ENCODE measurements at places on chromosomes 6 and 20.

DNA sequence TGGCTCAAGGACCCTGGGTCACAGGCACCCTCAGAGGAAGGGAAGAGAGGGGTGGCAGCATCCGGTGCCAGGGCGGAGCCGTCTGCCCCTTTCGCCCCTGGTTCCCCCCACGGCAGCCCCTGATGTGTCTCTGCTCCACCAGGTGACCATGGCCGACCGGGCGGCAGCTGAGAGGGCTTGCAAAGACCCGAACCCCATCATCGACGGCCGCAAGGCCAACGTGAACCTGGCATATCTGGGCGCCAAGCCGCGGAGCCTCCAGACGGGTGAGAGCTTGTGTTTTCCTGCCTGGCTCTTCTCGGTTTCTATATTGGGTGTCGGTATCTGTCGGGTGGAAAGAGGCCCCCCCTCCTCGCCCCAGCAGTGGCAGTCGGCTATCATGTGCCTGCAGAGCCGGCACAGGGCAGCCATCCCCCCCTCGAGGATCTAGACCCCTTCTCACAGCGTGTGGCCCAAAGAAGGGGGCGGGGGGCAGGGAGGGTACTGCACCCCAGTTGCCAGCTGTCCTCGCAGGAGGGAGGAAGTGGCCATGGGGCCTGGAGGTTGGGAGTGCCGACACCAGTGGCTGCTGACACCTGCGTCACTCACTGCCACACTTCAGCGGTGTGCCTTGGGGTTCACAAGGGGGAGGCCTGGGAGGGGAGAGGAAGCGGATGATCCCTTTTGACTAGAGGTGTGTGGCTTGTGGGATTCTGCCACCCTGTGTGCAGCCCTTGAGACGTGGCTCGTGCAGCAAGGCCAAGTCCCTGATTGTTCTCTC is 1.5 kb downstream of the RBM38 start:
- peak; percentile 74 for DNase-seq

DNA sequence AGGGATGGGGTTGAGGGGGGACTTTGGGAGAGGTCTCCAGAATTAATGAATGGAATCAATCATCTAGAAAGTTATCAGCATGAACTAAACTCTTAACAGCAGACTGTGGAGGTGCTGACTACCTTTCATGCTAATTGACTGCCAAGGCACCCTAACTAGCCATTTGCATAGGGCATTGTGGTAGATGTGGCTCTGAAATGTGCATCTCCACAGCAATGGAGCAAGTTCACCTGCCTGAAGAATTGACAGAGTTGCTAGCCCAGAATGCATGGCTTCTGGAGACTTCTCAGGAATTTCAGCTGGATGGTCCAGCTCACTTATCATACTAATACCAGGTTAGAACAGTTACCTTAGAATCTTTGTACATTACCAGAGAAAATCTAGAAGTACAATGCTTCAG is 745.6 kb downstream of the KIF16B start:
- DNase-seq = no peak

DNA sequence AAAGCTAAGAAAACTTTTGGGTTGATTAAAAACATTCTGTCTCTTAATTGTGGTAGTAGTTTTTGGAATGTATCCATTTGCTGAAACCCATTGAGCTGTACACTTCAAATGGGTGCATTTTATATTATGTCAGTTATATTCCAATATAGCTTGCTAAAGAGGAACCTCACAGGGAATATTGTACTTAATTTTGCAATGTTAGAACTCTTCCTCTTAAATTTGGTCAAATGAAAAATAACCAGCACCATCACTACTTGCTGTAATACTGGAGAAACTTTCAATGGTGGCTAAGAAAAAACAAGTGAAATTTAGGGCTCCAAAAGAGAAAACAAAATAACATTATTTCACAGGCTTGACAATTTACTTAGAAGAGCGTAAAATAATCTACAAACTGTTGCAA is 651.5 kb downstream of the MAFB start:
- no peak for DNase-seq

- DNase-seq = no peak
Observed at GRCh38 chr6:17432356-17432755, 39.0 kb downstream of the CAP2 start.

- DNase-seq = no peak
Observed at GRCh38 chr6:78629154-78629721, 238.1 kb upstream of the IRAK1BP1 start.

- DNase-seq = peak; percentile 84
Observed at GRCh38 chr6:37257634-37258404, at the start of the genes TBC1D22B and TMEM217. TBC1D22B (plus strand) TSS chr6:37257772; CDS start chr6:37257918, 146 bp downstream. TMEM217 (minus strand) TSS chr6:37258144; CDS start chr6:37219030, 39,114 bp downstream.

- no peak for DNase-seq
Observed at GRCh38 chr6:88141561-88142296, 24.4 kb downstream of the CNR1 start.

- no peak for DNase-seq
Observed at GRCh38 chr6:73375216-73375615, 5.5 kb upstream of the OOEP start.

GRCh38 chr6:125923366-125923877 is 33.1 kb upstream of the HINT3 start:
- no peak for DNase-seq

DNA sequence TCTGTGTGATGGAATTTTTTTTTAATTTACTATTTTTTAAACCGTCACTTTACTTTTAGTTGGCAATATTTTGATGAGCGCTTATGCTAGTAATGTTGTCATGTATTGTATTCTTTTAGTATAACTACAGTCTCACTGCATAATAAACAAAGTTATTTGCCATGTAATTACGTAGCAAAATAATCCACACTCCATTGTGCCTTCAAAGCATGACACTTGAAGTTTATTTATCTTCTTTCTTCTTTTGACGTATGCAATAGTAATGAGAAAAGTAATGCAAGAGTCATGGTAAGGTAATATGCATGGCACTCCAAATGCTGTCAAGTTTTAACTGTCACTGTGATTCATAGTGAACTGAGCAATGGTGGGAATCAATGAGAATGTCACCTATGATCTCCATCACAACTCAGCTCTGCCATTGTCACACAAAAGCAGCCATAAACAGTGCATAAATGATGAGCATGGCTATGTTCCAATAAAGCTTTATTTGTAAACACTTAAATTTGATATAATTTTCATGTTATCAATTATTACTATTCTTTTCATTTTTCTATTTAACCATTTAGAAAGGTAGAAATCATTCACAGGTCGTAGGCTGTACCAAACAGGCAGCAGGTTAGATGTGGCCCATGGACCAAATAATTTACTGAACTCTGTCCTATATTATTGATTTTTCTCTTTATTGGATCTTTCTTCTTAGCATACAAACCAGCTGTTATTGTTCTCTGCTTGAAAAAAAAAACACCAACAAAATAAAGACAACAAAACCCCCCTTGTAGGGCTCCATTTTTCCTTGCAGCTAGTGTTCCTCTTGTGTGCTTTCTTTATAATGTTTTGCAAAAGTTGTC is 27.1 kb downstream of the RNF217 start:
- DNase-seq = no peak

DNA sequence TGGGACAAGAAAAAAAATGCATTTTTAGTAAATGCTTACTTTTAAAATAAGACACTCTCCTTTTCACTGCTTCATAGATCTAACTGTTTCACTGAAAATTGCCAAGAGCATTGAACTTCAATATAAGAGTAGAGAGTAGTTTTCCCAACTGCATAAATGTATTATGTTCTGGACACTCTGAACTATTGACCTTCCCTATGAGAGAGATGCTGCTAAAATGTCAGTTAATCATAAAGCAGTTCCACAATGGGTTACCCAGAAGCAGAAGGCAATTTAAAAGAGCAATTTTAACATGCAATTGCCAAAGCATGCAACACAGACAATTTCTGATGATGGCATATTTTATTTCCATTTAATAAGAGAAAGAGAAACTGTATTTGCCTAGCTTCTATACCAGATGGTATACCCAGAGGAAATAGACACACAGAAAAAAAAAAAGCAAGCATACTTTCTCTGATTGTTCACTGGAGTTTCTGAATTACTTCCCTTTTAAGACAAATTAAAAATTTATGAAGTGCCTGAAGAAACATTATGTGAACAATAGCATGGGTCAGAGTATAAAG is 279.1 kb upstream of the THEMIS start:
- DNase-seq = no peak

GRCh38 chr6:112831022-112831421 is 483.9 kb downstream of the RFPL4B start:
- DNase-seq = no peak

DNA sequence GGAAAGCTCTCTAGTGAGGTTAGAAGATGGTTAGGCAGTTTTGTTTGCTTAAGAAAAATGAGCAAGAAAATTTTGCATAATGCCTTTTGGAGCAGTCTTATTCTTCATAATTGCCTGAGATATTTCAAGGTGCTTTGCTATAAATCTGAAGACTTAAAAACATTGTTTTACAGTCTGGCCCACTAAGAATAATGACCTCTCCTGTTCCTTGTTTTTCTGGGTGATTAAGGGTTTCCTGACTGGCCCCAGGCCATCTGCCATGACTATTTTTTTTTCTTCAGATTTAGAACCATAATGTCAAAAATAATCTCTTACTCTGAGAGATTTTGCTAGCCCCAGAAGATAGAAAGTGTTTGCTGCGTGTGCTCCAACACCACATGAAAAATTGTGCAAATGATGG is 72.3 kb upstream of the CENPW start:
- no peak for DNase-seq

- DNase-seq = no peak
Observed at GRCh38 chr6:158149641-158150040, 18.4 kb downstream of the SERAC1 start.

DNA sequence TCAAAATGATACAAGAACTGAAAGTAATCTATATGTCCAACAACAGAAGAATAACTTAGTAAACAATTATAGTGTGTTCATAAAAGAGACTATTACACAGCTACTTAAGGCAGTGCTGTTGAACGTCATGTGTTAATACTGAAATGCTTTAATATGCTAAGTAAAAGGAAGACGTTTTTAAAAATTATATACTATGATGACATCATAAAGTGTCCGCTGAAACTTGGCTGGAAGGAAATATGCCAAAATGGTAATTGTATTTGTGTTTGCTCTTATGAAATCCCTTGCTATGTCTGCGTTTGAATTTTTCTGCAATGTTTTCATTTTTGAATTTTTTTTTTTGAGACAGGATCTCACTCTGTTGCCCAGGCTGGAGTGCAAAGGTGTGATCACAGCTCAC is 679.3 kb downstream of the DHX35 start:
- DNase-seq = no peak

DNA sequence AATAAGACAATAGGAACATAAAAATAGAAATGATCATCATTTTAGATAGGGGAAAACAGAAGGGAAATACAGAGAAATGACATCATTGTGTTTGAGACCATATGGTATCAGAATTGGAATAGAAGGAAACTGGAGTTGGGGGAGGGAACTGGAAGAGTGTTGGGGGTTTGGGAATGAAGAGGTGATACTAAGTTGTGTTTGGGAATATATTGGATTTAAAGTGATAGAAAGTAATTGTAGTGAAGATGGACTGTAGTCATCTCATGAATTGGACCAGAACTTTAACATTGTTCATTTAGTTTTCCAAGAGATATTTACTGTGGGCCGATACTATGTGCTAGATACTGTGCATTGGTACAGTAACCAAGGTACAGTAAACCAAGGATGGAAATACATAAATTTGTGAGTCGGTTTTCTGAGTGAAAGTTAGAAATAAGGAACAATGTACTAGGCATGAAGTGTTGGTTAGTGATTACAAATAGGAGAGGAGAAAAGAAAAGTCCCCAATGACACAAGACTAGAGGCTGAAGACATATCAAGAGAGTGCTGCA is 32.3 kb downstream of the KCNQ5 start:
- no peak for DNase-seq

DNA sequence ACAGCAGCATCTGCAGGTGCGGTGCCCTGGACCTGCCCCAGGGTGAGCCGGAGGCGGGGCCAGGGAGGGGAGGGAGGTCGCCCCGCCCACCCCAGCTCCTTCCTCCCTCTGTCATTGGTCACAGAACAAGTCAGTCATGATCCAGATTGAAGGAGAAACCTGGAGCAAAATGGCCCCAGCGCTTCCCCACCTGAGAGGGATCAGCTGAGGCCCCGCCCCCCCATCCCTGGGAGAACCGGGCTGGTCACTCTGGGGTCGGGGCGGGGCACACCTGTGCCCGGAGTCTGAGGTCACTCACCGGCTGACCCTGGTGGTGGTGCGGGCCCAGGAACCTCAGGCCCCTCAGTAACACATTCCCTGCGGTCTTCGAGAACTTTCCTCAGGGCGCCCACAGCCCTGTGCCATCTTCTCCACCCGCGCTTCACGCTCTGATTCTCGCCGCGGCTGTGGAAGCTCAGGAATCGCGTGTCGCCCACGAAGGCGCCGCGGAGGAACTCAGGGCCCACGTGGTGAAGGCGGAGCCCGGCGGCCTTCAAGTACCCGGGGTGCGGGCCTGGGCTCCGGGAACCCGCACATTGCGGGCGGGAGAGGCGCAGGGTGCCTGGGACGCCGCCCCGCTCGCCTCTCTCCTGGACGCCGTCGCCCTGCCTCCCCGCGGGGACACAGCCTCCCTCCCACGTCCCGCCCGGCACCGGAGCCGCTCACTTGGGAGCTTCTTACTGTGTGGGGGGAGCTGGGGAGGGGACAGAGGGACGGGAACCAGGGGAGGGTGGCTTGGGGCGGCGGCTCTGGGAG is 36.4 kb upstream of the HLA-C start:
- DNase-seq = peak; percentile 28
